ENCODE measurements at places on chromosomes 2 and 18.

DNA sequence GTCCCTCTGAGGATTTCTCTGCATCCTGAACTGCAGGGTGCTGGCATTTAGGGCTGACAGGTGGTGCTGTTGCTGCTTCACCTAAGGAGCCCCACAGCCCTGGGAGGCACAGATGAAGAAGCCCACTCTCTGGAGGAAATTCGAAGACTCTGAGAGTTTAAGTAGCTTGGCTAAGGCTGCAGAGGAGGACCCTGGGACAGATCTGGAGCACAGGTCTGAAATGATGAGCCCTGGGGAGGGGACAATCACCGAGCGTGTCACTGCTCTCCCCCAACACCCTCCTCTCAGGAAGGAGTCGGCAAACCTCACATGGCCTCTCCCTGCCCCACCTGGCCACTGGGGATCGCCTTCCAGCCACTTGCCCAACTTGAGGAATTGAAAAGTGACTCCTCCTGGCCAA lies 18.6 kb downstream of the CYP27C1 start:
- no peak for DNase-seq

GRCh38 chr2:62071760-62072680 lies 123.9 kb upstream of the B3GNT2 start:
- no peak for DNase-seq

DNA sequence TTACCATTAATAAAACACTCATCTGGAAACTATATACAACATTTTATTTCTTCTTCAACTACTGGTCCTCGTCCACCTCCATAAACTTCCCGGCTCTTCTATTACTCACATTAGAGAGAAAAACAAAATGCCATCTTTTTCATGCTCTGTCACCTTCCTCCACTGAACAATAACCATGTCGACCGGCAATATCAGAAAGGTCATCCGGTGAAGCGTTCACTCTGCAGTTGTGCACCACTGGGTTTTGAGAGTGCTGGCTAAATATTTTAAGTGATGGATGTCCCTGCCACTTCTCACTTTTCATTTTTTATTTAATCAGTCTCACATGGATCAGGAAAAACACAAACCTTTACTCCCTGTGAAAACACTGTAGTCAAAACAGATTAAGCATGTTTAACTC lies 48.2 kb downstream of the SPP2 start:
- no peak for DNase-seq

DNA sequence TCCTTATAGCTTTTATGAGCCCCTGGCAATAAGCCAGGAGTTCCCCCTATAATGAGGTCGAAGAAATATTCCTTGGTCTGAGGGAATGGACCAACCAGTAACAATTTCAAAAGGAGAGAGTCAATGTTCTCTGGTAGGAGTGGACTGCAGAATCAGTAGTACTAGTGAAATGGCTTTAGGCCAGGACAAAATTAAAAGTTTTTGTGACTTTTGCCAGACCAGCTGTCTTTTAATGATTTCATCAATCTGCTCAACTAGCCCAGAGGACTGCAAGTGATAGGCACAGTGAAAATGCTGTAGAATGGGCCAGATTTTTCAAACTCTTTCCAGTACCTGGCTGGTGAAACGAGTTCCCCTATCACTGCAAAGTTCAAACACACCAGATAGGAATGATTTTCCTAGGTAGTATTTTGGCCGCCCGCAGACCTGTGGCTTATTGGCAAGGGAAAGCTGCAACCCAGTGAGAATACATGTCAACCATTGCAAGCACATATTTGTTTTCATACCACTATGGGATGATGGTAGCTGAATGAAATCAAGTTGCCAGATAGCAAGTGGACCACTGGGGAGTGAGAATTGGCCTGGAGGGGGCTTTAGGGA lies 45.5 kb downstream of the CERS6 start:
- no peak for DNase-seq

DNA sequence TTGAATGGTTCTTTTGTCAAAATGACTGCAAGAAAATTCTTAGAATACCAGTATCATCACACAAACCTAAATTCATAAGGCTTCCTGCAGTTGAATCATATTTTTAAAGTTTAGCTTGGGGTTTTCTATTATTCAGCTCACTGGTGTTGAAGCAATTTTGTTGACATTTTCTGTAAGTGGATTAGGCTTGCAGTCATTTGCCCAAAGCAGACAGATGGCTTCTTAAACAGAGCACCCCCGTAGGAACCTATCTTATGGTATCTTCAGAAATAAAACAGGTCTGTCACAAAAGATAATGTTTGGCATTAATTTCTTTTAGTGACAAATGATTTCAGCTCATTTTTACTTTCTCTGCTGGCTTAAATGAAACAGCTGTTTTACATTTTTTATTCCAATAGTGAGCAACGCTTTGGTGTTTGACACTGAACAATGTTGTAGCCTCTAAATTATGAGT lies 331.1 kb downstream of the PLCL1 start:
- DNase-seq, result no peak

DNA sequence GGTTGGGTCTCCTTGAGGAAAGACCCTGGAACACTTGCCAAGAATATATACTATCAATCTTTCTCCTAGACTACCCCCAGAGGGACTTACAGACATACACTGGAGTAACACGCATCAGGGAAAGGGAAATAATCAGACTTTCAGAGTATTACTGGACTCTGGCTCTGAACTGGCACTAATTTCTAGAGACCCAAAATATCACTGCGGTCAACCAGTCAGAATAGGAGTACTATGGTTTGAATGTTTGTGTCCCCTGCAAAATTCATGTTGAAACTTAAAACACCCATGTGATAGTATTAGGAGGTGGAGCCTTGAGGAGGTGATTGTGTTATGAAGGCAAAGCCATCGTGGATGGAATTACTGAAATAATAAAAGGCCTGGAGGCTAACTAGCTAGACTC lies 323.7 kb downstream of the EN1 start:
- DNase-seq, result no peak

DNA sequence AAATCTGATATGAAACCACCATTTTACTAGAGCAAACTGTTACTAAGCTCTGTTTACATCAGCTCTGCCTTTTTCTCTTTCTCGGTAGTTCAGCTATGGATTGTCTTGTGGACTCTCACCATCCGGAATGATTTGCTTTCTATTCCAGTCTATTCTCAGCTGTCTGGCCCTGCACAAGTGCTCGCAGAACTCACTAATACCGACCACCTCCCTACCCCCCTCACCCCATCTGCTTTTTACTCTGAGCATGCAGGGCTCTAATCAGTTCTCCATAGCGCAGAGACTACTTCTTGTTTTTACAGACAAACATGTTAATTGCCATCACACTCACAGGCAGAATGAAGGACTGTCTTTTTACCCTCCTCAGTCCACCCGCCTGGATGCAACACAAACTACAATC lies 180.7 kb upstream of the POU3F3 start:
- peak; percentile 13 for DNase-seq

GRCh38 chr2:36277881-36278523 lies 77.6 kb upstream of the CRIM1 start:
- DNase-seq, result no peak

- no peak for DNase-seq
Observed at GRCh38 chr2:121316986-121317385, 32.0 kb upstream of the TFCP2L1 start.

DNA sequence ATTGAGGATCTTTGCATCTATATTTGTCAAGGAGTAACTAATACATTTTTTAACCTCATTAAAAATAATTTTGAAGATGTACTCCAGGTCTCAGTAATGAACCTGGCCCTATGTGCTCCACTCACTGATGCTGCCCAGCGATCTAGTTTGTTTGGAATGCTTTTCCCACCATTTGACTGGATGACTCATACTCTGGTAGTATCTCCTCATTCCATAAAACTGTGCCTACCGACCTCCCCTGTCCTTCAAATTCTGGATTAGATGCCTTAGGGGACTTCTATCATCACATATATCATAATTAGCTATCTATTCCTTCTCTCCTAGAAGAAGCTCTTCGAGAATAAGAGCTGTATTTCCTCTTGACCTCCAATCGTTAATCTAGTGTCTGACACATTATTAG lies 83.8 kb downstream of the FAM117B start:
- DNase-seq, result no peak

GRCh38 chr2:224958462-224958857 lies 83.8 kb downstream of the DOCK10 start:
- peak; percentile 32 for DNase-seq

DNA sequence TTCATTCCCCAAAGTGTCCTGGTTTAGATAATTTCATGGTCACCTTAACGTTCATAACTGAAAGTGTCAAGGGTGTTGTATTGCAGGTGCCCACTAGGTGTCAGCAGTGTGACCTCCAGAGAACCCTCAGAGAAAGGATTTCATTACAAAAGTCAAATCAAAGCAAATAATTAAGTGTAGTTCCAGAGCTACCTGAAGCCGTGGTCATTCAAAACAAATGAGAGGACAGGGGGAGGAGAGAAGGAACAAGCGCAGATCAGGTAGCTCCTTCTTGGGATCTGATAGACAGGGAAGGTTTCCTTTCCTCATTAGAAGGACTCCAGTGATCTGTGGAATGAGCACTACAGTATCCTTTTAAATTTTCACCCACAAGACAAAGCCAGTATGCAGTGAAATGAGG lies at the start of gene SLC9A4:
TSS of gene SLC9A4 (plus strand) at position 207 of the 400 bp plus-strand sequence. CDS start 534 bp downstream, outside the sequence.
- DNase-seq, result peak; percentile 54

DNA sequence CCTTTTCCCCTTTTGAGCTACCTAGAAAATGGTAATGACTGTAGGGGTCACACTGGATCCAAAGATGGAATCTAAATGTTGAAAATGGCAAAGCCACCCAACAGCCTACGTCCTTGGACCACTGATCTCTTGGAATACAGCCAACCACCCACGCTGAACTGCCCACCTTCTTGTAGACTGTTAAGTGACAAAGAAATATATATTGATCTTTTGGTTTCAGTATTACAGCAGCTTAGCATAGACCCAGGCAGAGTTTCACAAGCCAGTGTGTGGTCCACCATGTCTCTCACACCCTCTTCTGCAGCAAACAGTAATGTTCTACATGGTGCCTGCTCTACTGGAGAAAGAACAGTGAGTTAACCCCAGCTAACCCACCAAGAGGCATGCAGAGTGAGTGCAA lies 20.2 kb downstream of the CACNB4 start:
- no peak for DNase-seq

DNA sequence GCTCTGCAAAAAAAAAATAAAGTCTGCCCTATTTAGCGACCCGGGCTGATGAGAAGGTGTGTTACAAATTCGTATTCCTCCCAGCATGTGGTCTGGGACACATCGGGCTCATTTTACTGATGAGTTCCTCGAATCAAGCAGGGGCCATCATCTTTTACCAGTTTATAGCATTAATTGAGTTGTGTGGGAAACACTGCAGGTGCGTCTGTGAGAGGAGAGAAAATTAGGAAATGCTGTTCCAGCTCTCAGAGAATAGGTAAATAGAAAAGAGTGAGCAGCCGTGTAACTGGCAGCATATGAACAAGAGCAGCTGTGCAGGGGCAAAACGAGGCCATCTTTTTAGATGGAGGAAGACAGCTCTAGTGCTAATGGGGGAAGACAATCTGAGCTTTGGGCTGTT lies 216.7 kb downstream of the SETBP1 start:
- DNase-seq, result no peak

DNA sequence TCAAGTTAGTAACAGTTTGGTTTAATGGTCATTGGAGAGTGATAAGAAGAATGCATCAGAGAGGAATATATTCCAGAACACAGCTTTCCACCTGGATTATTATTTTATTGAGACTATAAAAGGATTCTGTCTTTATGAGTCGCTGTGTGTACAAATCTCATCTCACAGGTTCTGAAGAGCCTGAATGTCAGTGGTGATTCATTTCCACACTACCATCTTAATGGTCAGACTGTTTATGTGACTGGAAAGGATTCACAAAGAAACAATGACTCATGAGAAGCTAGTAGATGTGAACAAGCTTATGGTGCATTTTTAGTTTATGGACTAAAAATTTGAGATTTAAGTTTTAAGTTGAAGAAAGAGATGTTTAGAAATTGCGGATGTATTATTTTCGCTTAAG lies 685.4 kb upstream of the NRXN1 start:
- no peak for DNase-seq

DNA sequence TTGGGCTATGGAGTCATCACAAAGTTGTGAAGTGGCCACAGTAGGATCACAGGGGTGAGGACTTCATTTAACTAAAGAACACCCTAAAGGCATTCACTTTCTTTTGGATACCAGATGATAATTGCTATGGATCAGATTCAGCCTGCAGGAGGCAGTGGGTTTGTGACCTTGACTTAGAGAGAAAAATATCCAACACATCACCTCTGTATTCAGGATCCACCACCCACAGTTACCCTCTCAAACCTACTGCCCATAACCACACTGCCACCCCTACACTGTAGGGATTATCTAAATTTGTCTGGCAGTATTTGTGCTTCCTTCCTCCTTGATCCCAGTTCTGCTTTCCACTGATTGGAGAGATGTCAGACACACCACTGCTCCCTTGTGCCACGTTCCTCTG lies 269.4 kb downstream of the MYCN start:
- DNase-seq, result no peak

DNA sequence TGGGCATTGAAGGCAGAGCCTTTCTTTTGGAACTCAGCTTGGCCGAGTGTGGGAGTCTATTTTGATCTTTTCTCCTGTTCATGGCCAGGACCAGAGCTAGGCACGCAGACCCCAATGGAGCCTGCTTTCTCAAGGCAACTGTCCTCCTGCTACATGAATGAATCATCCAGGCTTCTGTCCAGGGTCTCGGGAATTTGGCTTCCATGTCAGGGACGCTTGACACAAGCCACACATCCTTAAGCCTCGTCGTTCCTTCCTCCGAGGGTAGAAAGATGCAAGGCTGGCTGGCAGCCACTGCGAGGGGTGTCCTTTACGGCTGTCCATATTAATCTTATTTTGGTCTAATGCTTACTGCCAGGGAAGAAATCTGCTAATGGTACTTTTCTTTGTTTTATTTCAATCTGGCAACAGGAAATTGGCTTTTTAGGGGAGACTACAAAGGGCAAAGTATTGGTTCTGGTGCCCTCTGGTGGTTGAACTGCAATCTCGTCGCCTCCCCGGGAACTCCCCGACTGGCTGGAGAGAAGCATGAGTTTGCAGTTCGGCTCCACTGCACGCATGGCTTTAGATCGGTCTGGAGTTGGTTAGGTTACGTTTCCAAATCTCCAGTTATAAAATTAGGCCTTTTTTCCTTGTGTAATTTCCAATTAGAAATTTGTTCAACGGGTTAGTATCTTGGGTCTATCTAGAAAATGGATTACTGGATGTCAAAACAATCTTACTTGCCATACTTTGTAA lies 135.2 kb downstream of the ALPK2 start:
- peak; percentile 85 for DNase-seq

DNA sequence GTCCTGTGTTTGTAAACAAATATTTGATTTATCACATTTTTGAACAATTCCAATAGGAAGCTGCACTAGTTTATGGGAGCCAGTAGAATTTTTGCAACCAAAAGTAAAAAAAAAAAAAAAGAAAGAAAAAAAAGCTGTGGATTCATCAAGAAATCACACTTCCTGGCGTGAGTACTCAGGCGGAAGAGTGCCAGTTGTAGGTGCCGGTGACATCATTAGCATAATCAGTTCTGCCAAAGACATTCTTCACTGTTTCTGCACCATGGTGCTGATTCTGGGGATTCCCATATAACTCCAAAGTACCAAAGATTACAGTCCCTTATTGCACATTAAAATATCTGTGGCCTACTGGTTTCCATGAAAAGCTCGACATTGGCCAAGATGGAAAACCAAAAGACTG lies 32.8 kb downstream of the RAPGEF4 start:
- DNase-seq, result no peak

GRCh38 chr18:58559427-58560186 lies 69.3 kb downstream of the ALPK2 start:
- no peak for DNase-seq

GRCh38 chr2:46392561-46393346 lies 86.6 kb upstream of the TMEM247 start:
- DNase-seq, result no peak

- no peak for DNase-seq
Observed at GRCh38 chr2:27306136-27306535, 2.1 kb downstream of the UCN start.
